Stimulated activated effector memory CD8-positive, alpha-beta T cell treated with anti-CD3 and anti-CD28 coated beads, Interleukin-12 subunit alpha, Interleukin-12 subunit beta, amount 100 ng/mL, for 72 hours (primary cell): ENCODE measurements at places on chromosomes 1 and 21.

- DNase-seq, result peak; percentile 49
Measured at GRCh38 chr1:183022202-183023145, 746 bp upstream of the LAMC1 start.

DNA sequence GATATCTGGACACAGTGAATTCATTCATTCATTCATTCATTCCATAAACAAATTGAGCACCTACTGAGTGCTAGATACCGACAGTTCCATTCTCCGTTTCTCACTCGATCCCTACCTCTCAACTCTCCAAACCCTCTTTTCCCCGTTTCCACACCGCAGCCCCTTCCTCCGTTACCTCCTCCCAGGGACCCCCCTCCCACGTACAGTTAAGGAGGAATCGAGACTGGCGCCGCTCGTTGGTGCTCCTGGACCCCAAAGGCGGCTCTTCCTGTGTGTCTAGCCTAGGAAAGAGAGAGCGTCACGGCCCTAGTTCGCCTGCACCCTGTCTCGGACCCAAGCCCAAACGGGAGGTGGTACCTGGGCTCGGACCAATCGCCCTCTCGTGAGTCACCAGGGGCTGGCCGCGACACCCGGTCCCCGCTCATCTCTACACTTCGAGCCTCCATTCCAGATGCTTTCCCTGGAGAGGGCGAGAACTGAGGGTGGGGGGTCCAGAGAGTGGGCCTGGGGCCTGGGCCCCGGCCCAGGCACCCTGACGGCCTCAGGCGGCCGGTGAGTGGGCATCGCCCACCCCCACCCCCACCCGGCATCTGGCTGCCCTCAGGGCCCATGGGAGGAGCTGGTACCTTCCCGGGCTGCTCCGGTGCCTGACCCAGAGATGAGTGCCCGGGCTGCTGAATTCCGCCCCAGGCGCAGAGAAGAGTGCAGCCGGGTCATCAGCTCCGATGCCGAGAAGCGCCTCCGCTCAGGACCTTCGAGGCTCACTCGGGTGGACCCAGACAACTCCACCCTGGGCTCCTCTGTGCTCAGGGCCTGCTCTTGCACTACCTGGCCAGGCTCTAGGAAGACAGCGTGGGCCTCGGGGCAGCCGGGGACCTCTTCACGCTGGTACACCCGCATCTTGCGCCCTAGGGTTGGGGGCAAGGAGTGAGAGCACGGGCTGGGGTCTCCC is 4.9 kb downstream of the ARHGEF19 start:
- no peak for DNase-seq

DNA sequence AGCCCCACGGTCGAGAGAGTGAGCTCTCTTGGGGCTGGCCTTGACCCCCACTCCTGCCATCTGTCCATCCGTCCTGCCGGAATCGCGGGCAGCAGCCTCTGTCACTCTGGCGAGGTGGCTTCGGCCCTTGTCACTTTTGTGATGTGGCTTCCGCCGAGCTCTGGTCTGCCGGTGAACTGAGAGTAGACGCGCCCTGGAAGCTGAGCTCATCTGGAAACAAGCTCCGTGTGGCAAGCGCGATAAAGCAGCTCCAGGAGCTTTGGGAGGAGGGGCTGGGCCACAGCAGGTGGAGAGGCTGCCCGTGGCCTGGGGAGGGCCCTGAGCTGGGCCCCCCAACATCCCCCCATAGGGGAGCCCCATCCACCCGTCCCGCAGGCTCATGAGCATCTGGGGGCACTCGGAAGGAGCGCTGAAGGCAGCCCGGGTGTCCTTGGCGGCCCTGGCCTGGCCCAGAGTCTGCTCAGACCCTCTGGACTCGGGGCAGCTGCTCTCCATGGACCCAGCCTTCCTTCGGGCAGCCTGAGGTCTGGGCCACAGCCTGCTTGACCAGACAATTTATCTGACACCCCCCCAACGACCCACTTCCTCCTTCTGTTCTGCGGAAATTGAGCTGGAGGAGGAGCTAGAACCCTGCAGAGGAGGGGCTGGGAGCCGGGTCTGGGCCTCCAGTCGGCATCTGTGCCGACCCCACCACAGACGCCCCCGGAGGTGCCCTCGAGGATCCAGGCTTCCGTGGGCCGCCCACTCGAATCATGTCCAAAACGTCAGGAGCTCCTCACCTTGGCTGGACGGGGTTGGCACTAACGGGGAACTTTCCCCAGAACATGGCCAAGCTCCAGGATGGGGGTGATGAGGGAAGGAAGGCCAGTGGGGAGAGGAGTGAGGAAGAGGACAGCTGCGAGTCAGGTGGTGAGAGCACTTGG is 59.1 kb downstream of the SLC19A1 start:
- no peak for DNase-seq

DNA sequence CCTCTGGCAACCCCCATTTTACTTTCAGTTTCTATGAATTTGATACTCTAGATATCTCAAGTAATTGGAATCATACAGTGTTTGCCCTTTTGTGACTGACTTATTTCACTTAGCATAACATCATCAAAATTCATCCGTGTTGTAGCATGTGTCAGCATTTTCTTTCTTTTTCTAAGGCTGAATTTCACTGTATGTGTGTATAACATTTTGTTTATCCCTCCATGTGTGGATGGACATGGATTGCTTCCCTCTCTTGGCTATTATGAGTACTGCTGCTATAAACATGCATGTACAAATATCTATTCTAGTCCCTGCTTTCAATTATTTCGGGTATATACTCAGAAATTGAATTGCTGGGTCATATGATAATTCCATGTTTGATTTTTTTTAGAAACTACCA is 97.3 kb downstream of the MAP3K21 start:
- no peak for DNase-seq

GRCh38 chr1:15023205-15023604 is 130.3 kb upstream of the TMEM51 start:
- no peak for DNase-seq

DNA sequence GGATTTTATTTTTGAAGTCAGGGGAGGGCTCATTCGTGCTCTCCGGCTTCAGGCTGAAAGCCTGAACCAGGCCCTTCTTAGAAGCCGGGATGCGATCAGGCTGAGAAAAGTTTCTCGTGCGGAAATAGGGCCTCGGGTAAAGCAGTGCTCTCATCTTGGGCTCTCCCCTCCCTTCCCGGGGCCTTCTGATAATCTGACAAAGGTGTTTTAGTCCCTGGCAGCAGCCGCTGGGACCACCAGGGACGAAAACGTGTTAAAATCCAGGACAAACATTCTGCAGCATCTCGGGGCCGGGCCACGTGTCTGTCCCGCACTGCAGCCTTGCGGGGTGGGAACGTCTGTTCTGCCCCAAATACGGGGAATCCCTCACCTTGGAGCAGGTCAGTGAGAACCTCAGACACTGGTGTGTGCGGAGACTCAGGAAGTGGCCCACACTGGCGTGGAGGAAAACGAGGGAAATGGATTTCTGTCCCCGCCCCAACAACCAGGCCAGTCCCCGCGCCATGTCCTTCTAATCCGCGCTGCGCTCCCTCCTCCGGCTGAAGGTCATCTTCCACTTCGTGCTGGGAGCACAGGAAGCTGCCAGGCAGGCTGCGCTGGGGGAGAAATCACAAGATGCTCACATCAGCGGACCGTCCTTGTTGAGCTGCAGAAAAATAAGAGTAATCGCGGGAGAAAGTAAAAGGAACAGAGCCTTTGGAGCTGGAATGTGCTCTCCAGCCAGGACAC is 16.6 kb upstream of the AJAP1 start:
- DNase-seq, result no peak

DNA sequence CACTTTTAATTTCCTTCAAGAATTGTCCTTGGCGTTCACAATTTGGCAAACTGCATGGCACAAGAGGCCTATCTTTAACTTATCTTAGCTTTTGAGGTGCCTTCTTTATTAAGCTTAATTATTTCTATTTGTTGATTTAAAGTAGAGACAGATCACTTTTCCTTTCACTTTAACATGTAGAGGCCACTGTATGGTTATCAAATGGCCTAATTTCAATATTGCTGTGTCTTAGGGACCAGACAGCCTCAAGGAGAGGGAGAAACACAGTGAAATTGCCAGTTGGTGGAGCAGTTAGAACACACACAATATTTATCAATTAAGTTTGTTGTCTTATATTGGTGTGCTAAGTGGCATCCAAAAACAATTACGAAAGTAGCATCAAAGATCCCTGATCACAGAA is 1013.9 kb downstream of the KCNT2 start:
- DNase-seq, result no peak

DNA sequence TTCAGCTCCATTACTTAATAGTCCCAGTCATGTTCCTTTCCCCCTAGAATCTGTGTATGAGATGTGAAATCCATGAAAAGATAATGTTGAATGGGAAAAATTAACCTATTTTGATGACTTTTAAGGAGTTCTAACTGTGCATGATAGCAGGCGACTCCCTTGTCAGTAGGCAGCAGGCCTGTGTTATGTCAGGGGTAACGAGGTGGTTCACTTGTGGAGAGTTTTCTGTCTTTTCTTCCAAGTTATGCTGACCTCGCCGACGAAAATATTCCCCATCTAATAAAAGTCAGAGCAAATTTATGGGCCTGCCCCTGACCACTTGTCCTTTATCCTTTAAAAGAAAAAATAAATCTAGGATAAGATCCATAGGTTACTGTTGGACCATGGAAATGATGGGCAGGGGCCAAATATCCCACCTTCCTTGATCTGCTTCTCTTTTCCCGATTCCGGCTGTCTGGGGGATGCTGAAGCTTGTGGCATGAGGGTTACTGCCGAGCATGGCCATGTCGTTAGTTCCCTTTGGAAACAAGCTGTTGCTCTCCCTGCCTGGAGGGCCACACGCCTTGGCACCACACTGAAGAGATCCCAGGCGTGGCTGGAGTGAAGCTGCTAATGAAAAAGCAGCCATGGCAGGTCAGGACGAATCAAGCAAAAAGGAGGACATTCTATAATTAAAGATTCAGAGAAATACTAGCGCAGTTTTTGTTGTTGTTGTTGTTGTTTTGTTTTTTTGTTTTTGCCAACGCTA is 93.8 kb downstream of the ROR1 start:
- DNase-seq, result no peak

DNA sequence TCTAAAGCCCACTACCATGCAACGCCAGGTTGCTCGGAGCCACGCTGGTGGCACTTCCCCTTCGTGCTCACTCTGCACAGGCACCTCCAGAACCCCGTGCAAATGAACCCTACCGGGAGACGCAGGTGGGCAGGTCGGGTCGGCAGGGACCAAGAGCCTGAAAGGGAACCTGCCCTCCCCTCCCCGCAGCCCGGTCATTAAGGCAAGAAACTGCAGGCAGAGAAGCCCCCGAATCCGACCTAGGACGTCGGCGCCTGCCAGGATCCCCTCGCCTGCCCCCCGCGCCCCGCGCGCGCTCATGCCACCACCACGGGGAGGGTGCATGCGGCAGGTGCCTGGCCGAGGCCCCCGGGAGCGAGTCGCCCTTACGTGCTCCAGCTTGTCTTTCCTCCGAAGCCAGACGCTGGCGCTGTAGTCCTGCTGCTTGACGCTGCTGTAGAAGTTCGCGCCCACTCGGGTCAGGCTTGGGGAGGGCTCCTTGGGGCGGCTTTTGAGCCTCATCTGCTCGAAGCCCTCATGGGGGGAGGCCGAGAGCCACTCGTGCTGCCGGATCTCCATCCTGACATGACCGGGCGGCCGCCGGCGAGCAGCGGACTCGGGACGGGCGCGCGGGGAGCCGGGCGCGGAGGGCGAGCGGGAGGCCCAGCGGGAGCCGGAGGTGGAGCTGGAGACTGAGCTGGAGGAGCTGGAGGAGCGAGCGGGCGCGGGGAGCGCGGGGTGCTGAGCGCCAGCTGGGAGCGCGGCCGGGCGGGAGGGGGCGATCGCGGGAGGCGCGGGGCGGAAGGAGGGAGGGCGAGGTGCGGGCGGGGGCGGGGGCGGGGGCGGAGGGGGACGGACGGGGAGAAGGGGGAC is 552 bp downstream of the PLD5 start:
- DNase-seq, result no peak

GRCh38 chr1:12604986-12605385 is 13.0 kb downstream of the DHRS3 start:
- no peak for DNase-seq

DNA sequence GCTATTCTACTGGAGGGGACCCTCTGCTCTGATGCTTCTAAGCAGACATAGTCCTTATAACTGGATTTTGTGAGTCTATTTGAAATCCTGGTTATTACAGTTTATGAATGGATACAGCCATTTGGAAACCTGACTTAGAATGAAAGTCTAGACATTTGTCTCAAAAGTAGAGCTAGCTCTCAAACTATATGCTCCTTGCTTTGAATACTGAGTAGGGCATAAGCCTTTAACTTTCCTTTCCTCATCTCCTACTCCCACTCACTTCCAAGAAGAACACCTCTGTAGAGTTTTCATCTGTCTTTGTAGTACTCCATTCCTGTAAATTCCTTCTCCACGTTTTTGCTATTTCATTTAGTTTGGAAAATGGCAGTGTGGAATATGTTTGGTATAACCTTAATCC is 9.0 kb upstream of the ARID1A start:
- no peak for DNase-seq
